ENCODE measurements at places on chromosomes 1 and 21.

GRCh38 chr1:203210988-203211387 is 18.5 kb downstream of the CHIT1 start:
- no peak for DNase-seq

DNA sequence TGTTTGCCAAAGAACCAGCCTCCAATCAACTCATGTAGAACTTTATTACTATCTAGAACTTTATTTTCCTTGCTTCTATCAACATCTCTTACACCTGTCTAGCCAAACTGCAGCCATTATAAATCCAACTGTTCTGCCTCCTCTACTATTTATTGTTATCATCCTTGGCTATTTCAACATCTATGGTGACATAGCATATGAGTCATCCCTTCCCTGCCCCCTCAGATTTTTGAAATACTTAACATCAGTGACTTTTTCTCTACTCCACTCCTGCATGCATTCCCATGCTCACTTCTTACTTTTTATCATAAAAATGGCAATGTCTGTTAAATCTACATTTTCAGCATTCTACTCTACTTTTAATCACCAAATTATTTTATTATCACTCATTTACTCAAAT is 544.9 kb upstream of the NEGR1 start:
- DNase-seq: peak; percentile 70

GRCh38 chr21:26849428-26850115 is 4.4 kb upstream of the ADAMTS1 start:
- peak; percentile 64 for DNase-seq

- peak; percentile 79 for DNase-seq
Observed at GRCh38 chr1:202553560-202554038, 156.7 kb downstream of the SYT2 start.

DNA sequence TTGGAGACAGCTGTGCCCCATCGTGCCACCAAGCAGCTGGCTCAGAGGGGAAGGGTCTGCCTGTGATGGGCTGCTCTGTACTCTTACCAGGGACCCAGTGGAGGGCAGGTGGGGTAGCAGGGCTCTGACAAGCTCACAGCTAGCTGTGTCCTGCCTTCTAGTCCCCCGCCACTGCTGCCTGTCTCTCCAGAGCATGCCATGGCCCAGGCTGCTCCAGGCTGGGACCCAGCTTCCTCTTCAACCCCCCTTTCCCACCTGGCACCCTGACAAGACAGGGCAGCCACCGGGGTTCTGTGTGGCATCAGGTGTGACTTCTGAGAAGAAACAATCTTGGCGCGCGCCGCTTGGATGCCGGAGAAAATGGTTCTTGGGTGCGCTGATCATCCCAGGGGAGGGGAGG is 92.3 kb upstream of the ACTL8 start:
- no peak for DNase-seq

- no peak for DNase-seq
Observed at GRCh38 chr1:86695400-86695799, 9.0 kb upstream of the SH3GLB1 start.

GRCh38 chr1:54547601-54548388 is at the start of gene ACOT11:
ACOT11 (plus strand) TSS chr1:54548228; CDS start chr1:54548310, 82 bp downstream.
- DNase-seq: peak; percentile 74

DNA sequence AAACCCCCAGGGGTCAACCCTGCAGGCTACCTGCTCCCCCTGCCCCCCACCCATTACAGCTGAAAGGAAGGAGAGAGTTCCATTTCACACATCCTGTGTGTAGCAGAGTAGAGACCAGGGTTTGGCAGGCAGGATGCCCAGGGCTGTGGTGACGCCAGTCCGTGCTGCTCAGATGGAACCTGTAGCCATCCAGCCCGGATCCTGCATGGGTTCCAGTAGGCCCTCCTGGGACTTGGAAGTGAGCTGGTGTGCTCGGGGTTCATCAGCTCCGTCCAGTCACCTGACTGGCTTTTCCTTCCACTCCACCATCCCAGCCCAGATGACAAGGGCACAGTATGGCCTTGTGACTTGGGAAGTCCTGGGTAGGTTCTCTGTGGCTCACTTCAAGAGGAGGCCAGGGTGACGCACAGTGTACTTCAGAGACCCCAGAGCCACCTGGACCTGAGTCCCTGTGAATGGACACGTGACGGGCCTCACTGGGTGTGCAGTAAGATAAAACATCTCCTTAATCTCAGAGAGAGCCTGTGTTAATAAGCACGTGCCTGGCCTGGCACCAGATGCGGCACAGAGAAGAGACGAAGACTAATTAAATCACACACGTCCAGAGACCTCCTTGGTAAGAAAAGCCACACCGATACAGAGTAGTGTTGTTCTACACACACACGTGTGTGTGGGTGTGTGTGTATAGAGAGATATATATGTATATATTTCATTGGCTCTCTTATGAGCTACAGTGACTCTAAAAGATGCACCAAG is 16.0 kb downstream of the ITPKB start:
- DNase-seq: no peak

- no peak for DNase-seq
Observed at GRCh38 chr1:78176448-78176847, 130.7 kb downstream of the GIPC2 start.

GRCh38 chr1:212878418-212878817 is 20.3 kb downstream of the FLVCR1 start:
- DNase-seq: no peak

- DNase-seq: no peak
Observed at GRCh38 chr1:67560580-67561255, 124.3 kb upstream of the GADD45A start.

GRCh38 chr1:14959059-14959694 is 194.4 kb upstream of the TMEM51 start:
- no peak for DNase-seq

DNA sequence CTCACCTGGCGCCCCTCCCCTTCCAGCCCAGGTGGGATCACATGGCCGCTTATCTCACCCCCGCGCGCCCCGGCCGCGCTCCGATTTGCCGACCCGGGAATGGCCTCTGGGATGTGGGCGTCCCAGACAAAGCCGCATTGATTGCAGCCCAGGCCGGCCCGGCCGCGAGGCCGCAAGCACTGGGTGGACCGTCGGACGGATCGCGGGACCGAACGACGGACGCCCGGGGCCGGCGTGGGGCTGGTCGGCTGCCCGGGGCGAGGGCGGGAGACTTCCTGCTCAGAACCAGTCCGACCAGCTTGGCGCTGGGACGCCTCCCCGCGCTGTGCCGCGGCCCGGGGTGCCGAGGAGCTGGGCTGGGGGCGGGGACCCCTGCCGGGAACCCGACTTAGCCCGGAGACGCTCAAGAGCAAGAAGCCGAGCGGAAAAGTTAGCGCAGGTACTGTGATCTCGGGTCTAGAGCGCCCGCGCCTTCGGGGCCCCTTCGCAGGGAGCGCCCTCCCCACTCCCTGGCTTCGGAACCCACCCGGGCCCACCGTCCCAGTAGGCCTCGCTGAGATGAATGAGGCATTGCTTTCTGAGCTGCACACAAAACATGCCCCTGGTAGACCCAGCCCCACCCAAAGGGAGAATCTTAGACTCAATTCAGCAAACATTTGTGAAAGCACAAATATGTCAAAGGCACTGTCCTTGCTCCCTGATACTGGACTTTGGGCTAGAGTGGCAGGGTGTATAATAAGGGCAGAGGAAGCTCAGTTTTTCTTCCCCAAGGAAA is 415 bp upstream of the LAD1 start:
- peak; percentile 73 for DNase-seq

GRCh38 chr1:232473324-232473723 is 156.6 kb downstream of the SIPA1L2 start:
- DNase-seq: peak; percentile 58

DNA sequence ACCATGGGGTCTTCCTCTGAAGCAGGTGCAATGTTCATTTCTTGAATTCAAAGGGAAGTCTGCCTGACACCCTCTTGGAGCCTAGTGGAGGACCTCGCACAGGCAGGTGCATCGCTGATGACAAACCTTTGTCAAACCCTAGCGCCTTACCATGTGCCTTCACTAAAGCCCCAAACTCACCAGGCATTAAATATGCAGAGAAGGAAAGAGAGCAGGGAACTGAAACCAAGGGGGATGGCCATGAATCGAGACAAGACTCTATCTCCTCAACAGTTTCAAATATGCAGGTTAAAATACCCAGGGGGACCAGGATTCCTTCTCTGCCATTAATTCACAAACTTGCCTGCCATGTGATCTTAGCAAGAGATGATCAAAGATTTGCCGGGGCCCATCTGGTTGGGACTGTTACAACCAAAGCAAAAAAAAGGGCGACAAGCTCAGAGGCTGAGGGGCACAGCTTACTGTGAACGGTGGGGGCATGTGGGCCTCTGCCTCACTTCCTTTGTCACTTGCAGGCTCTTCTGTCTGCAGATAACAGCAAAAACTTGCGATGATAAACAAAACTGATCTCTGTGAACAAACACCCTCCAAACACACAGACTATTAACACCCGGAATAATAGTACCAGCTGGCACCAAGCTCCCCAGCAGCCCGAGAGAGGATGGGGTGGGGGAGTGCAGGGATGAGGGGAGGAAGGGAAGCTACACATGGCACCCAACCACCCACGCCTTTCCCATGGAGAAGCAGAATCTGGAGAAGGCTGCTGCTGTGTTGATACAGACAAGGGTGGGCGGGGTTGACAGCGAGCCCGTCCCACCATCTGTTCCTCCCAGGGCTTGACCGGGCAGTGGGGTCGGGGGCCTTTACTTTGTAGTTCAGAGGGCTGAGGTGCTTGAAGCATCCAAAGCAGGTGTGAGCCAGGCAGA is 33.9 kb downstream of the TMEM63A start:
- no peak for DNase-seq

- DNase-seq: no peak
Observed at GRCh38 chr1:77592906-77593305, 89.6 kb downstream of the ZZZ3 start.

DNA sequence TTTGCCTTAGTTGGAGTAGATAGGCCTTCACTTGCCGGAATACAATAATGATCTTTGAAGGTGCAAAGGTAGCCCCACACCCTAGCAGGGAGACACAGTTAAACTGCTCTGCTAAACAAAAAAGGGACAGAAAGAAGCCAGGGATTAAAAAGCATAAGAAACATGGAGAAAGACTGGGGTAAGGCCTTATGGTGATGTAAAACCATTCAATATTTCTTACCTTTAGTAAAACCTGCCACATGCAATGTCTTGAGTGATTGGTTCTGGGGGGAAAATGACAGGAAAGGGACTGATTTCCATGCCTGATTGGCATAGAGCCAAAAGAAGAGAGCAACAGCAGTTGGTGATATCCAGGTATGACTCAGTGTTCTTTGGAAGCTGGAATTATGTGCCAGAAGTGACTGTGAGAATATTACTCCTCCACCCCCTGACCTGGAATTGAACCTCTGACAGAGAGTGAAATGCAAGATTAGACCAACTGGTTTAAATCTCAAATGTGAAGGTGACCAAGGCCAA is 8.1 kb downstream of the DNASE2B start:
- no peak for DNase-seq

DNA sequence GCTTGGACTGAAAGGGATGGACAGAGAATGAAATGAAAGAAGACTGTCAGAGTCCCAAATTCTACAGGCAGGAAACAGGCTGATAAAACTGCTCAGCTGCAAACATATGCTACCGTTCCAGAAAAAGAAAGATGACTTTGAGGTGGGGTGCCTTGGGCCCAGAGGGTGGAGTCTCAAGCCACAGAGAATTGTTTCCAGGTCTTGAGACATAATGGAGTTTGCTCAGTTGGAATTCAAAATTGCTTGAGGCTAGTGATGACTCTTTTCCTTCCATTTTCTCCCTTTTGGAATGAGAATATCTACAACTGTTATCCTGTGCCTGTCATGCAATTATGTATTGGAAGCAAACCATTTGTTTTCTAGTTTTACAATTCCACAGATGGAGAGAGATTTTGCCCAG is 23.6 kb upstream of the PSEN2 start:
- DNase-seq: peak; percentile 31

DNA sequence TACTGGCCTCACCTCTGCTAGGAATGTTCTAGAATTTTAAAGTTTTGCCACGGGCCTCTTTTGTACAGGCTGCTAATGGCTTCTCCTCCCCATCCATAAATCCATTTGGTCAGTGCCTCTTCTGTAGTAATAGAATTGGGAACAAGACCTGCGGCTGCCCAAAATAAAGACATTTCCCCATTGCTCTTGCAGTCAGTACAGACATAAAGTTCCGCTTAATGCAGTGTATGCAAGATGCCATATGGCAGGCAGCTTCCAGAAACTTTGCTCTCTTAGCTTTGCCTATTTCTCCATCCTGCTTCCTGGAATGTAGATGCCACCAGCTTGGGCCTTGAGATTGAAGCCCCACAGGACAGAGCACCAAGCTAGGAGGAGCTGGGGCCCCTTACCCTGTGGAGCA is 3.7 kb upstream of the SLC2A5 start:
- DNase-seq: no peak

- no peak for DNase-seq
Observed at GRCh38 chr1:6471970-6472368, 6.0 kb upstream of the TNFRSF25 start.

GRCh38 chr1:211318576-211319280 is 7.9 kb upstream of the TRAF5 start:
- peak; percentile 11 for DNase-seq

All from mesendoderm (in vitro differentiated cells).